RKO (cell line): ENCODE measurements at places on chromosomes 1 and 21.

GRCh38 chr1:55724551-55725325 lies 509.6 kb upstream of the USP24 start:
- no peak for DNase-seq

- DNase-seq, result no peak
These were observed 11.7 kb downstream of the MPZ start for GRCh38 chr1:161298116-161298515.

DNA sequence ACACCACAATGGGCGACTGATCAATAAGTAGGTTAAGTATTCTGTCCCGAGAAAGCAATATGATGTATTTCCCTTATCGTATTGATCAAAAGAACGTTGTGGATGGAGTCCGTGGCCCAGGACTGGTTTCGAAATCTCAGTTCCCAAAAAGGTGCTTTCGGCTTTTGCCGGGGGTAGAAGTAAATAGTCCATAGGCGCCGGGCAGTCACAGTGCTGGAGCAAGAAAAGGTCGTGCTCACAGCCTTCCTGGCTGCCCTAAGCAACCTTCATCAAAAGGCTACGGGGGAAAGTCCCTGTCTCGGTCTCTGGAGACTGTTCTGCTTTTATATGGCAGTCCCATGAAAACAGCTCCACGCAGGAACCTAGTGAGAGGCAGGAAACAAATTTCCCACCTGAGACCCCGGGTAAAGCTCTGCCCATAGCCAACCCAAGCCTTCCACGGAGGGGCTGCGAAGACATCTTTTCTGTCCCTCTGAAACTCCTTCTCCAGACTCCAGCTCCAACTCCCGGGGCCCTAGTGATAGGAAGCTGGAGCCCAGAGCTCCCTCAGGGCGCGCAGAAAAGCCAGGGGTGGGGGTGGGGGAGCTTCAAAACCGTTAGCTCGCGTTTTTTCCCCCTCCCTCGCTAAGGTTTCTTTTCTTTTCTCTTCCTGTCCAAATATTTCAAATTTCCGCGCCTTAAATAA lies 7.0 kb downstream of the CDKN2C start:
- peak; percentile 28 for DNase-seq

DNA sequence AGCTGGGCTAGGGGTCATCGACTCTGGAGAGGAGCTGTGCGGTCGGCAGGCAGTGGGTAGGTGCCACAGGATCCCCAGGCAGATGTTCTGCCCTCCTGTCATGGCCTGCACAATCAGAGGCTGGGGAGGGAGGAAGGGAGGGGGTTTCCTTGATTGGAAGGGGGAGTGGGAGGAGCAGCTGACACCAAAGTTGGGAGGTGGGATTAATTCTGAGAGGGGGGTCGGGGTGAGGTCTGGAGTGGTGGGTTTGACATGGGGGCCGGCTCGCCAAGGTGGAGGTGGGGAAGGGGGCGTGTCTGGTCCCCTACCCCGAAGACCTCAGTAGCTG lies 651 bp upstream of the HPCA start:
- DNase-seq, result no peak

DNA sequence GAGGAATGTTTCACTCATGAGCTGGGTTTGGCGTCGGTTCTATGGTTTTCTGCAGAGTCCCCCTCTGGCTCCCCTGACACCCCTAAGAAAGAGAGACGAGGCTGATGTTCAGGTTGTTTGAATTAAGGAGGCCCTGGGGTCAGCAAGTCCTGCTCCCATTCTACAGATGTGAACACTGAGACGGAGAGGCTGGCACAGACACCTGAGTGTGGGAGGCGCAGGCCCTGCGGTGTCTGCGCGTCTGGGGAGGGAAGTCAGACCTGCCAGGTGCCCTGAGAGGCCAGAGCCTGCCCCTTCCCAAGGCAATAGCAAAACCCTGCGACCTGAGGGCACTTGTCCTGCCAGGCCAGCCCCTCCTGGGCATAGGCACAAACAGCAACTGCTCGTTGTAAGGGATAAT lies 47.7 kb downstream of the MEGF6 start:
- no peak for DNase-seq

DNA sequence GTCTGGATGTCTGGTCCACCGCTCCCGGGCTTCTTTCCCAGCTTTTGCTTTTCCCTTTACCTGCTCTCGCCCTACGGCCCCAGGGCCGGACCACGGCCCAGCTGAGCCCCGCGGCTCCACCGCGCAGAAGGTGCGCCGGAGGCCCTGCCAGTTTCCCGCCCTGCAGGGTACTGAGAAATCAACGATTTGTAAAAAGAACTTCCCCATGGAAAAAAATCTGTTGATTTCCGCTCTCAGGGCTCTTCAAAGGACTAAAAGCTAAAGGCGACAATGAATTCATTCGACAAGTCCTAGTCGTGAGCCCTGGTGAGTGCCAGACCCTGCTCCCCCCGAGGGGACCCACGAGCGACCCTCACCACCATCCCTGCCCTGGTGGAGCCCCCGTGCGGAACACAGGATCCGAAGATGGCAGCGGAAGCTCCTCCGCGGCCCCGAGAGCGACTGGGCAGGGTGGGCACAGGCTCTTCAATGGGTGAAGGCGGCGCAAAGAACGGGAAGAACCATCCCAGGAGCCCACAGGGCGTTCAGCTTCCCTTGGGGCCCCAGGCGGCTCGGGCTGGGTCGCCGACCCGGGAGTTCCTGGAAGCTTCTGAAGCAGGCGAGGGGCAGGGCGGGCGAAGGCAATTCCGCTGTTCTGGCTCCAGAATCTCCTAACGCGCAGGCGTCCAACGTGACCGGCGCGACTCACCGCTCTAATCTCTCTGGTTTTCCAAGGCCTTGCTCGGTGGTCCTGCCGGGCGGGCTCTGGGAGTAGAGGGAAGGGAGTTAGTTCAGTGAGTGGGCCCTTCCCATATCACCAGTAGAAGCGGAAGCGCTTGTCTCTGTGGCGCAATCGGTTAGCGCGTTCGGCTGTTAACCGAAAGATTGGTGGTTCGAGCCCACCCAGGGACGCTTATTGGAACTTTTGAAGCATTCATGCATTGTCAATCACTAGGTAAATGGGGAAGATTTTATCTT lies 6.6 kb upstream of the RNU1-2 start:
- DNase-seq, result no peak

DNA sequence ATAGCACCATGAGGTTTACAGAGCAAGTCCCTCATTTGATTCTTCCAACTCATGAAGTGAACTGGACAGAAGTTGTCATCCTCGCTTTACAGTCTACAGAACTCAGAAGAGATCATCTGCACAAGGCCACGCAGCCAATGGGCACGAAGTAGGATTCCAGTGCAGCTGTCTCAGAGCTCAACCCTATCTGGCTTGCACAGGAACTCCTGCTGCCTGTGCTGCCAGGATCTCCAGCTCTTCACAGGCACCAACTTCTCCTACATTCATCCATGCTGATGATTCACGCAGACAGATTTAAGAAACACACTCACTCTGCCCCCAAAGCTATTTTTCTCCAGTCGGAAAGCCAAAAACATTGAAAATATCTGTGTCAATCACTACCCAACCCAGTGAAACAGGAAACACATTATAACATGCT lies 157.0 kb downstream of the RERE start:
- DNase-seq, result peak; percentile 33

- DNase-seq, result no peak
These were observed 53.8 kb downstream of the NGF start for GRCh38 chr1:115284209-115284608.

GRCh38 chr21:34355570-34355969 lies 8.2 kb upstream of the KCNE2 start:
- no peak for DNase-seq

GRCh38 chr1:42145764-42146625 lies 7.2 kb upstream of the GUCA2B start:
- DNase-seq, result no peak

DNA sequence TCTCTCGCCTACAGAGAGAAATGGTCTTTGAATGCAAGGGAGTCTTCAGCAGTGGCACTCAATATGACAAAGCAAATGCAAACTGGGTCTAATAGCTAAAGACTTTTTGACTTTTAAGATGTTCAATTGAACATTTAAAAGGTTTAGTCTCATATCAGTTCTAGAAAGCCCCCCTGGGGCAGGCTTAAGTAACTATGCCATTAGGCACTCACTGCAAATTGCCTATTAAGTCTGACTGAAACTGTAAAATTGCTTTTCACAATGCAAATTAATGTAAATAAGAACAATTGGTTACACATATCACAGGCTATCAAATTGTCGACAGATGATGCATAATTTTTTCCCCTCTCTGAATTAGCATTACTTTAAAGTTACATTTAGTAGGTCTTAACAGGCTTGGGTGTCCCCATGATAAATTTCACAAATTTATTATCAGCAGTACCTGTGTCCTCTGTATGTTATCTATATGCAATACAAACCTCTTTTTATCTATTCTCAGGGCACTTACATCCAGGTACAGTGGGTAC lies 329.1 kb downstream of the LRRIQ3 start:
- DNase-seq, result no peak

DNA sequence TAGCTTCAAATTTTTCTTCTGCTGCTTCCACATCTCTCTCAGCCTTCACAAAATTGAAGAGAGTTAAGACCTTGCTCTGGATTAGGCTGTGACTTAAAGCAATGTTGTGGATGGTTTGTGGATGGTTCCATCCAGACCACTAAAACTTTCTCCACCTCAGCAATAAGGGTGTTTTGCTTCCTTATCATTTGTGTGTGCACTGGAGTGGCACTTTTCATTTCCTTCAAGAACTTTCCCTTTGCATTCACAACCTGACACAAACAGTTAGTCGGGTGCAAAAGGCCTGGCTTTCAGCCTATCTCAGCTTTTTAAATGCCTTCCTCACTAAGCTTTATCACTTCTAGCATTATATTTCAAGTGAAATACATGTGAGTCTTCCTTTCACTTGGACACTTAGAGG lies 30.3 kb downstream of the DENND1B start:
- DNase-seq, result no peak

- peak; percentile 57 for DNase-seq
These were observed 613 bp downstream of the ZFYVE9 start for GRCh38 chr1:52142220-52143183.

DNA sequence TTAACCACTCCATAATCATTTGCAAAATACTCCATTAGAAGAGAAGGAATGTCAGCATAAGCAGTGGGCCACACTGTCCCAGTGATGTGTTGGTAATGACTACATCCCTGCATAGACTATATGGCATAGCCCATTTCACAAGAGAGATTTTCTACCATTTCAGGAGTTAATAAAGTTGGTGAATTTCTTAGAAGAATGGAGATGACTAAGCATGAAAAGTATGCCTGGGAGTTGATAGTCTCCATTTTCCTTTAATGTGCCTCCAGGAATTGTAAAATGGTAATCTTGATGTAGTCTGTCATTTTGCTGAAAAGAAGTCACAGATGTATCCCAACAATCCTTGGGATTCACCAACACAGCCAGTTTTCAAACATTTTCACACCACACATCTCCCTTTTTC lies 608.8 kb upstream of the CHRM3 start:
- DNase-seq, result no peak

- DNase-seq, result no peak
These were observed at the start of gene SEMA4A for GRCh38 chr1:156153362-156153761. TSS of gene SEMA4A (plus strand) at chr1:156153585. CDS start at chr1:156154579, 994 bp downstream.

DNA sequence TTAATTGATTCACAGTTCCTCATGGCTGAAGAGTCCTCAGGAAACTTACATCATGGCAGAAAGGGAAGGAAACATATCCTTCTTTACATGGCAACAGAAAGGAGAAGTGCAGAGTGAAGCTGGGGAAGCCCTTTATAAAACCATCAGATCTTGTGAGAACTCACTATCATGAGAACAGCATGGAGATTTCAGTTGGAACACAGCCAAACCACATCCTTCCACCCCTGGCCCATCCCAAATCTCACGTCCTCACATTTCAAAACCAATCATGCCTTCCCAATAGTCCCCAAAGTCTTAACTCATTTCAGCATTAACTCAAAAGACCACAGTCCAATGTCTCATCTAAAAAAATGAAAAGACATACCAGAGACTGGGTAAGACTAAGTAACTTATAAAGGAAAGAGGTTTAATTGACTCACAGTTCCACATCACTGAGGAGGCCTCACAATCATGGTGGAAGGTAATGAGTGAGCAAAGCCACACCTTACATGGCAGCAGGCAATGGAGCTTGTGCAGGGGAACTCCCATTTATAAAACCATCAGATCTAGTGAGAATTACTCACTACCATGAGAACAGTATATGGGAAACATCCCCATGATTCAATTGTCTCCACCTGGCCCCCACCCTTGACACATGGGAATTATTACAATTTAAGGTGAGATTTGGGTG lies 105.2 kb downstream of the MRPL39 start:
- no peak for DNase-seq

DNA sequence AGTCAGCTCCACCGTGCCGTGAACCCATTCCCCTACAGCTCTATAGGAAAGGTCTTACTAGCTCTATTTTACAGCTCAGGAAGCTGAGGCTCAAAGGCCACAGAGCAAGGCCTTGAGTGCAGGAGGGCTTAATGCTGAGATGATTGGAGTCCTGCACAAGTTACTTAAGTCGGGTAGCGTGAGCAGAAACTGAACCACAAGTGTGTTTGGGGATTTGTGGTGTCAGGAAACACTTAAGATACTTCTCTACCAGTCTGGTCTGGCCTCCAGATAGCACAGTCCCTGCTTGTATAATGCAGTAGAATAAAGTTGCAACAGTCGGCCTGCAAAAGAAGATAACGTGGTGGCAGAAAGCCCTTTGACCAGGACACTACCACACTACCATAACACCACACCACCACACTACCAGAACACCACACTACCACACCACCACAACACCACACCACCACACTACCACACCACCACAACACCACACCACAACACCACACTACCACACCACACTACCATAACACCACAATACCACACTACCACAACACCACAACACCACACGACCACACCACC lies 118.1 kb downstream of the SPSB1 start:
- DNase-seq, result peak; percentile 16

DNA sequence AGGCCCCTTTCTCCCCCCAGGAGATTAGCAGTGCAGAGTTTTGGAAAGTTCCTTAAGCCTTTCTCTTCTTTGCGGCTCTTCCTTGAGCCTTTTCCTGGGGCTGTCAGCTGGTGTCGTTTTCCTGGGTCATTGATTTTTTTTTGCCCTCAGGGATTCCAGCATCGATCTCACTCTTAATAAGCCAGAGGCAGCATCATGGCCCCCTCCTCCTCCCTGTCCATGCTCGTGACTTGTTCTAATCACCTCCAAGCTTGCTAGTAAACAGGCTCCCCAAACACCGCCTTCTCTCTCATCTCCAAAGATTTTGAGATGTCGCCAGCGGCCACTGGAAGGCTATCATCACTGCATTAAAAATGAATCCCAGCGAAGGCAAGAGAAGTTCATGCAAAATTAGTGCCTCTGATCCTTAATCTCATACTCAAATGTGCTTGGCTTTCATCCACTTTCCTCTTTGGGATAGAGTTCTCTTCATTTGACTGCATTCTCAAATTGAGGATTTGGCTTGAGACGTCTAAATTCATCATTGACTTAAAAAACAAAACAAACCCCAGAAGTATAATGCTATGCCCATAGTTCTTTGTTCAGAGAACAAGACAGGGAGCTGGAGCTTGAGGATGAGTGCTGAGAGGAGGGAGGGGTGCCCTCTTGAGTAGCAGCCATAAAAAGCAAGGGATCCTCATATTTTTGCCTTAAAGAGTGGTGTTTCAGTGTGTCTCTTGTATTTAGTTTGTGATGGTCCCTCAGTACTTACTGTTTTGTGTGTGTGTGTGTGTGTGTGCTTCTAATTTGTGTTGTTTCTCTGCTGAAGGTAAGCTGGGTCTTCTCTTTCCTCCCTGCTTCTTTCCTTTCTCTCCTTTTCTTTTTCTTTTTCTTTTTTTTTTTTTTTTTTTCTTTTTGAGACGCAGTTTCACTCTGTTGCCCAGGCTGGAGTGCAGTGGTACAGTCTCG lies 3.2 kb downstream of the EVA1C start:
- DNase-seq, result no peak
